CD4-positive, alpha-beta T cell treated with Interleukin-4 for 4 hours (primary cell): ENCODE measurements at places on chromosomes 16 and 17.

DNA sequence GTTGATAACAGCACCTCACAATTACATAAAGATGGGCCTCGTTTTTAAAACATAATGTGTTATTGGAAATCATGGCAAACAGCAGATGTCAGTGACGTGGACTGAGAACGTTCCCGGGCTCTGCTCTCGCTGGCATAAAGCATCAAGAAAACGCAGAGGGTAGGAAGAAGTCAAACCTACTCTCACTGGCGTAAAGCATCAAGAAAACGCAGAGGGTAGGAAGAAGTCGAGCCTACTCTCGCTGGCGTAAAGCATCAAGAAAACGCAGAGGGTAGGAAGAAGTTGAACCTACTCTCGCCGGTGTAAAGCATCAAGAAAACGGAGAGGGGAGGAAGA is 110.6 kb downstream of the VPS53 start:
- no peak for DNase-seq

DNA sequence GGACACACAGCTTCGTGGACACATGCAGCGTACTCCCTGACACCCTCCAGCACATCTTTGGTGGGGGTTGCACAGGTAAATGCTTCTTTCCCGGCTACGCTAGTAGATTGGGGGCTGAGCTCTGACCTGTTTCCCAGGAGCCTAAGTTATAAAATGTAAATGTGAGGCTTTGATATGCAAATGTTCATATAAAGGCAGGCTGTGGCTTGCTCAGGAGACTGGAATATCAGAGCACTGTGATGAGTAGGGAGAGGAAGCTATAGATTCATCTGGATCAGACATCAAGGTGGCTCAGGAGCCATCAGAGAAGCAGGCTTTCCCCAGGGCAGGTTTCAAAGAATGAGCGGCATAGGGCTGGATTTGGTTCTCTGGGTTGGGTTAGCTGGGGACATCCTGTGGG is 3.4 kb upstream of the ETV4 start:
- DNase-seq = no peak

DNA sequence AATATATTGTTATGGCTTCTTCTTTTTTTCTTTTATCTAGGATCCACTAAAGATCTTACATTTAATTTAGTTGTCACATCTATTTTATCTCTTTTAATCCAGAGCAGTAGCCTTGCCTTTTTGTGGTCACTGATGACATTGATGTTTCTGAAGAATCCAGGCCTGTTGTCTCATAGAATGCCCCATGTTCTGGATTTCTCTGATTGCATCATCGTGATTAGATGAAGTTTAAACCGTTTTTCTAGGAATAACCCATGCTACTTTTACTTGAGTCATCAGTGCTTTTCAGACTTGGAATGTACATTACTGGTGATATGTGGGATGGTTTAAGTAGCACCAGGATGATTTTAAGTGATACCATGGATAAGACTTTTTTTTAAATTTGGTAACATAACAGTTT is 106.4 kb upstream of the CES5A start:
- no peak for DNase-seq

DNA sequence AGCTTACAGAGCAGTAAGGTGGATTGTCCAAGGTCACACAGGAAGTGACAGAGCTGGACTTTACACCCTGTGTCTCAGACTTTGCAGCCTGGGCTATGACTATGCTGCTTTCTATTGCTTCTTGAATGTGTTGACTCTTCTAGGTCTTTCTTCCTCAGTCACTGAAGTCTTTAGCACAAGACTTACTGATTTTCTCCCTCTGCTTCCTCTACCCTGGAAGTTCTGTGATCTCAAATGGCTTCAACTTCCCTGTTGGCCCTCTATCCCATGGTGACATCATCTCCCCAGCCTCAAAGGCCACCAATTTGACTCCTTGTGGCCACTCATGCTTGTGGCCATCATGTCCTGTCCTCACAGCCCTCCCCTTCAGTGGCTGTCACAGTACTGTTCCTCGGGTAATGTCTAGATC is 181.3 kb downstream of the HS3ST3A1 start:
- DNase-seq = no peak

DNA sequence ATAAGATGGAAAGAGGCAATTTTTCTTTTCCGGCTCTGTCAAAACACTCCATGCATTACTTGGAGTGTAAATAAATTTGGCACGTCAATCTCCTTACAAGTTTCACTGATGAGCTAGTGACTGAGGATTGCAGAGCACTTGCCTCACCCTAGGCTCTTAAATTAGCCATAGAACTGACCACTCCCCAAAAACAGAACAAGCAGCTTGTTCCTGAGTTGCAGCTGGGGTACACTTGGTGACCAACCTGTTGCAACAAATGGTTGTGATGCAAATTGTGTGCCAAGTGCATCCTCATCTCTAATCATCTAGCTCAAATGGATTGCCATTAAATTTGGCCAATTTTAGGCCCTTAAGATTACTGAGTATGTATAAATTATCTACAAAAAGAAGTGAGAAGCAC is 67.0 kb downstream of the CACNG1 start:
- DNase-seq = no peak

DNA sequence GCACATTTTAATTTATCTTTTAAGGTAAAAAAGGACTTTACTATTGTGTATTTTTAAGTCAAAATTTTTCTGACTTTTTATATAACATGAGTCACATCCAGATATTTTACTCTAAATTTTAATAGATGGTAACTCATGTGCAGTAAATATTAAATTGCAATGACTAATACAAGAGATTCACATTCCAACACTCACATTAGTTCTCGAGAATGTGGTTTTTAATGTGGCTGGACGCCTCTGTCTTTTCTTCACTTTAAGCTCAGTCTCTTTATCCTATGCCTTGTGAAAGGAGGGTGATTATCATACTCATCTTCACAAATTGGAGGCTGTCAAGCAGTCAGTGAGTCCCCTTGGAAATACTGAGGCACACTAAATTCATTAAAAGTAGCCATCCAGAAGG is 315.6 kb downstream of the HS3ST3B1 start:
- no peak for DNase-seq

GRCh38 chr16:57377080-57377841 is 5.0 kb downstream of the CX3CL1 start:
- DNase-seq = no peak

DNA sequence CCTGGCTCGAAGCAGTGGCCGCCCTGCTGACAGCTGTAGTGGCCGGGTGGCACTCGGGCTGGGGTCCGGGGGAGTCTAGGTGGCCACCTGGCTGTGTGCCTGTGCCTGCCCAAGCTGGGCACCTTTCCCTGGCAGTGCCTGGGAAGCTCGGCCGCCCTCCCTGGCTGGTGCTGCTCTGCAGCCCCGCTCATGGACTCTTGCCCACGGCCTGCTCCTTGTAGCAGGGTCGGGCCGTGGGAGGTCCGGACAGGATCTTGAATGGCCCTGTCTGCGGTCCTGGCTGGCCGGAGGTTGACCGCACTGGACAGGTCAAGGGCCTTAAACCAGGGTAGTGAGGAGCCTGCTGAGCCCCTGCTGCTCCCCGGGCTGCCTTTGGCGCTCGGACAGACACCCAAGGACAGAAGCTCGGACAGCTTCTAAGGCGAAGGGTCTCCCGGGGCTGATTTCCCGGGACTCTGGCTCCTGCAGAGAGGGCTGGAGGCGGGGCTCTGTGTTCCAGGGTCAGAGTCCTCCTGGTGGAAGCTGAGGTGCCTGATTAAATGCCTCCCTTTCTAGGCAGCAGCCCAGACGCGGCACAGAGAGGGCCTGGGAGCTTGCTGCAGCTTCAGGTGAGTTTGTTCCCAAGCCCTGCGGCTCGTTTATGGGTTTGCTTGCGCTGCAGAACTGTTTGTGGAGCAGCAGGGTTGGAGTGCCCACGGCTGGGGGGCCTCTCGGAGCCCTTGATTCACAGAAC is 6.0 kb downstream of the CAPN15 start:
- no peak for DNase-seq

DNA sequence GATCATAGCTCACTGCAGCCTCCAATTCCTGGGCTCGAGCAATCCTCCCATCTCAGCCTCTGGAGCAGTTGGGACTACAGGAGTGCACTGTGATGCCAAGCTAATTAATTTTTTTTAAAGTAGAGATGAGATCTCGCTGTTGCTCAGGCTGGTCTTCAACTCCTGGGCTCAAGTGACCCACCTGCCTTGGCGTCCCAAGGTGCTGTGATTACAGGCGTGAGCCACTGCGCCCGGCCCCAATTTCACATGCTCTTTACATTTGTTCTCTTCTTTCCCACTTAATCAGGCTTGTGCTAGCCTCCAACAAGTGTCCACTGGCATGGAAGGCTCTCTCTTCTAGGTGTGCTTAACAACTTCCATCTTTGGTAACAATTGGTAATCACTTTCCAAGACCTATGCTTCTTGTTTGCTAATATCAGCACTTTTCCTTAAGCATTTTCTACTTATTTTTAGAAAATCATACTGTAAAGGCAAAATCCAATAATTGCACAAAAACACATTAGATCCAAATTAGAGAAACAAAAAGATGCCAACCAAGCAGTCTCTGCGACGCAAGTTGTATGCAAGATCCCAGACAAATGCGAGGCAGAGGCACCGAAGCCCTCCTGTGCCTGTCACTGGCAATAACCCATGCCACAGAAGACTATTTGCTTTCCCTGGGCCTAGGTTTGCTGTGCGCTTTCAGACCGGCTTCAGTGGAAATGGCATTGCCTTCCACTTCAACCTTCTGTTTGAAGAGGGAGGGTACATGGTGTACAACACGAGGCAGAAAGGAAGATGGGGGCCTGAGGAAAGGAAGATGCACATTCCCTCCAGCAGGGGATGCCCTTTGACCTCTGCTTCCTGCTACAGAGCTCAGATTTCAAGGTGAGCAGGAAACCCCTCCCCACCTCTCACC is 52.6 kb downstream of the NOS2 start:
- no peak for DNase-seq

- no peak for DNase-seq
Observed at GRCh38 chr17:81961521-81962498, 823 bp upstream of the NOTUM start.

- DNase-seq = no peak
Observed at GRCh38 chr17:57861790-57862693, 12.2 kb upstream of the MRPS23 start.

DNA sequence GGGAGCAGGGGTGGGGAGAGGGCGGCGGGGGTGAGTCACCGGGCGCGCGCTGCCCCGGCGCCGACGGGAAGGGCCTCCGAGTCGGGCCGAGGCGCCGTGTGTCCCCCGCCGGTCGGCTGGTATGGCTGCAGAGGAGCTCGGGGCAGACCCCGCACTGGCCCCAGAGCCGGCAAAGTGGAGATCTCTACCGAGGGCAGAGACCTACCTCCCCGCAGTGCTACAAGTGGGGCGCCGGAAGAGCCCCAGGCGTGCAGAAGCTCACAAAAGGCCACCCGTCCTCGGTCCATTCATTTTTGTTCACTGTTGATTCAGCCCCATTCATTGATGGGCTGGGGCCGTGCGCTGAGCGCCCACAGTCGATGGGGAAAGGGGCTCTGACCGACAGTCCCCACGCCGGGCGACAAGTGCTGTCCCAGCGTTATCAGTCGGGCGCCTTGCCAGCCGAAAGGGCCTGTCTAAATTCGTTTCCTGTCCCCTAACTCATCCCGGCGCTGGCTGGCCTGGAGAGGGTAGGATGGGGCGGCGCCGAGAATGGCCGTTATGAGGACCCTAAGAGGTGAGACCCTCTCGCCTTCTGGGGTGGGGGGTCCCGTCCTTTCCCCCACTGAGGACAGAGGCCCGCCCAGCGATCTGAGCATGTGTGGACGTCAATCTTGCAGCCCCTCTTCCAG is 709 bp upstream of the ENO3 start:
- no peak for DNase-seq

- DNase-seq = no peak
Observed at GRCh38 chr16:5412731-5413130, 315.1 kb upstream of the EEF2KMT start.

DNA sequence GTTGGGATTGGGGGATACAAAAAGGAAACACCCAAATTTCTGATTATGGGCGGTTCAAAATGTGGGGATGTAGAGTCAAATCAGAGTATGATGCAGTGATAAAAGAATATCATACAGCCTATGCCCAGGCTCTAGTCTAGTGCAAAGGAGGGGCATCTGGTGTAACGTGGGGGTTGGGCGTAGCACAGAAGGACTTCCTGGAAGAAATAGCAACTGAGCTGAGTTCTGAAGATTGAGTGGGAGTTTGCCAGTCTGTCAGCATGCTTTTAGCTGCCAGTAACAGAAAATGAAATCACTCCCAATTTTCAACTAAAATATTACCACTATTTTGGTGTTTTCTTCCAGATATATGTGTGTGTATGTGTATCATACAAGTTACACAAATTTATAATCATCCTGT is 196.9 kb downstream of the SPECC1 start:
- no peak for DNase-seq

GRCh38 chr16:75251280-75252048 is at the start of gene BCAR1:
Gene BCAR1 (minus strand): TSS chr16:75251624. CDS start chr16:75251482, 142 bp downstream.
- DNase-seq = no peak

DNA sequence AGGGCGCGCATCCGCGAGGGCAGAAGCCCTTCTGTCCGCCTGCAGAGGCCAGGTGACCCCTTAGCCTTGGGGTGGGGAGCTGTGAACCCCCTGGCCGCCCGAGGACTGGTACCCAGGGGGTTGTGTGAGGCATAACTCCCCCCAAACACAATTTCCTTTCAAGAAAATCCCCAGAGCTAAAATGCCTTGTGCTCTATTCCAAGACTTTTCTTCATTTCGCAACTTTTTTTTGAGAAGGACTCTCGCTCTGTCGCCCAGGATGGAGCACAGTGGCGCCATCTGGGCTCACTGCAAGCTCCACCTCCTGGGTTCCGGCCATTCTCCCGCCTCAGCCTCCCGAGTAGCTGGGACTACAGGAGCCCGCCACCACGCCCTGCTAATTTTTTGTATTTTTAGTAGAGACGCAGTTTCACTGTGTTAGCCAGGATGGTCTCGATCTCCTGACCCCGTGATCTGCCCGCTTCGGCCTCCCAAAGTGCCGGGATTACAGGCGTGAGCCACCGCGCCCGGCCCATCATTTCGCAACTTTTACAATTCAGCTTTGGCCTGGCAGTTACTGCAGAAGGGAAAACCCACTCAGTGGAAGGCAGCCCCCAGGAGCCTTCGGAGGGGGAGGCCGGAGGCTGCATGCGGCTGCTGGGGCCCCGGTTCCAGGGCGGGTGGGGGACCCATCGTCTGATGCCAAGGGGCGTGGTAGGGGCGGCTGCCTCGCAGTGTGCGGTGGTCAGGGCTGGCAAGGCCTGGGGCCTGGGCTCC is 963 bp upstream of the APRT start:
- no peak for DNase-seq

GRCh38 chr16:49575346-49576172 is 202.0 kb downstream of the C16orf78 start:
- no peak for DNase-seq

DNA sequence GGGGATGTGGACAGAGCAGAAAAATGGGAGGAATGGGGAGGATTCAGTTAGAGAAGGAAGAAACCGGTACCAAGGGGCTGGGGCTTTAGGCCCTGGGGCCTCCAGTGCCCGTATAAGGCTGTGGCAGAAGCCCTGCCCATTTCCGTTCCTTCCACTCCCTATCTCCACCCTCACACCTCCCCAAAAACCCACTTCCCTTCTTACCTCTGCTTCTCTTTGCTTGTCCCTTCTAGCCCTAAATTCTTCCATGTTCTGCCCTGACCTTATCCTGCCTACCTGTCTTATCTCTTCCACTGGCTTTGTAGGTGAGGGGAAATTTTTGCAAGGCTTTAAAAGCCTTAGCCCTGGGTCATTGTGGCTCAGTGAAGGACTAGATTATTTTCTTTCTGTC is 4.1 kb downstream of the RNF167 start:
- peak; percentile 64 for DNase-seq

GRCh38 chr17:10777890-10778289 is 26.0 kb downstream of the TMEM238L start:
- no peak for DNase-seq
